Fibroblast of lung (primary cell): ENCODE measurements at places on chromosomes 4 and X. TPM values are rescaled to one million over a fixed set of nuclear protein-coding genes. Genes with fewer than 3 reads are reported as not detected.
A peak's percentile ranks its signal among the peaks of the same experiment; 100 is the strongest.

Gene ADGRG2
- under 0.01 TPM in 2 replicates for total RNA-seq

GRCh38 chrX:45768666-45769236 is 568.1 kb upstream of the DIPK2B start:
- H3K27ac ChIP-seq, result peak overlapping the region; percentile 93
- H3K4me1 ChIP-seq, result peaks cover 8% of the 10 kb centered on the region
- peak overlapping the region; percentile 84 for H3K4me3 ChIP-seq
- H3K27me3 ChIP-seq, result no peaks in the 10 kb centered on the region
- no peak for DNase-seq
- H3K36me3 ChIP-seq, result peaks cover 3% of the 10 kb centered on the region

Gene S100P
- total RNA-seq, result not detected in 2 replicates

DNA sequence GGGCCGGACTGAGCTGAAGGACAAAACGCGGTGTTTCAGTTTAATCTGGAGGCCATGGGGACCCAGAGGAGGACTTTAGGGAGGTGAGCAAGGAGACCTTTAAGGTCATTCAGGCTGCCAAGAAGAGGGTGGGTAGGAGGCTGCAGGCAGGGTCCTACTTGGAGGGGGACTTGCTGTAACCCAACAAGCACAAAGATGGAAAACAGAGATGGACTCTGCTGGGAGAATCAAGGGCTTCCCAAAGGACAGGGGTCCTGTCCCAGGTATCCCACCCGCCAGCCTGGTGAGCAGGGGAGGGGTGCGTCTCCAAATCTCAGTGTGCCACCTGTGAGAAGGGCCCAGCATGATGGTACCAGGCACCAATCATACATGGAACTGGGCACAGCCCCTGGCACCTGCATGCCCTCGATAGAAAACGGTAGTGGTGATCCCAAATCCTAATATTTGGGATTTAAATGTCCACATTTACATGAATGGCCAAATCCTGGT is 3.9 kb upstream of the HAUS3 start:
- no peak overlapping the region for H3K4me3 ChIP-seq
- H3K36me3 ChIP-seq, result peaks cover 14% of the 10 kb centered on the region

Gene TAF7L
- total RNA-seq, result 0.33 and 0.51 TPM in 2 replicates

Gene RASL11B
- total RNA-seq, result 0.26 and 2.1 TPM in 2 replicates

Gene AMBN
- total RNA-seq, result not detected in 2 replicates

- H3K36me3 ChIP-seq, result no peaks in the 10 kb centered on the region
- no peak overlapping the region for H3K27ac ChIP-seq
- H3K27me3 ChIP-seq, result no peaks in the 10 kb centered on the region
- no peak overlapping the region for H3K4me3 ChIP-seq
Observed at GRCh38 chrX:147680251-147680650, 231.5 kb upstream of the FMR1 start.

Gene KIAA1210
- total RNA-seq, result not detected in 2 replicates

Gene AFP
- under 0.01 and 0.83 TPM in 2 replicates for total RNA-seq

Gene TMPRSS11B
- not detected in 2 replicates for total RNA-seq

GRCh38 chr4:100106982-100107381 is 83.3 kb downstream of the DDIT4L start:
- no peaks in the 10 kb centered on the region for H3K4me1 ChIP-seq
- H3K27ac ChIP-seq, result no peak overlapping the region
- H3K27me3 ChIP-seq, result no peaks in the 10 kb centered on the region
- no peaks in the 10 kb centered on the region for H3K36me3 ChIP-seq
- DNase-seq, result no peak
- H3K4me3 ChIP-seq, result no peak overlapping the region

Gene GAGE2A
- total RNA-seq, result not detected in 2 replicates

Gene NUDT11
- 7.1 and 7.7 TPM in 2 replicates for total RNA-seq

DNA sequence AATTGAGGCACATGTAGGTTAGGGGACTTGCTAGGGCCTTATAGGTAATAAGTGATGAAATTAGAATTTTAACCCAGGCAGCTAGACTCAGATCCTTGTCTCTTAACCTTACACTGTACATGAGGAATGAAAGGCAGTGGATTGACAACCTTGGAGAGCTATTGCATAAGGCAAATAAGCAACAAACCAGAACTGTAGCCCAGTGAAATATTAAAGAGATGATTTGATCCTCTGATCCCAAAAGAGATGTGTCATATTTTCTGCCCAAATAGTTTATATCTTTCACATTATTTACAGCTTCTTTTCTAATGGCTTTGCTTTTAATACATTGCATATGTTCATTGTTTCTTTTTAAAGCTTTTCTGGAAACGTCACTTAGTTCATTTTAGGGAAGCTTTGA is 252.6 kb downstream of the ANK2 start:
- H3K27me3 ChIP-seq, result no peaks in the 10 kb centered on the region
- H3K27ac ChIP-seq, result no peak overlapping the region
- no peak overlapping the region for H3K4me3 ChIP-seq
- H3K4me1 ChIP-seq, result no peaks in the 10 kb centered on the region
- no peaks in the 10 kb centered on the region for H3K36me3 ChIP-seq

DNA sequence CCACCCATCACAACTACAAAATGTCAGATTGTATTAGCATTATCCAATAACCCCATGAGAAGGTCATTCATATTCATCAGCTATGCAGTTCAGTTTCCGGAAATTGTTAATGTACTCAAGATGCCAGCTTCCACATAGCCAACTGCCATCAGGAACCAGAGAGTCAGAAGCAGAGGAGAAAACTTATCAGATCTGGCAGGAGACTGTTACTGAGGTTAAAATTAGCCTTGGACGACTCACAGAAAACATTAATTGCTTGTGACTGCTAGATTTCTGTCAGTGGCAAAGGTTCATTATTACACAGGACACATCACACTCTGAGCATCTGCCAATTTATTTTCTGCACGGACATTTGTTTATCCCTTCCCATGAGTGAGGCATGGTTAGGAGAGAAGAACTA is 352.8 kb downstream of the DHRSX start:
- DNase-seq, result no peak
- H3K36me3 ChIP-seq, result no peaks in the 10 kb centered on the region
- H3K27ac ChIP-seq, result no peak overlapping the region
- no peak overlapping the region for H3K4me3 ChIP-seq

Gene TMPRSS11D
- total RNA-seq, result not detected in 2 replicates

Gene PCSK1N
- total RNA-seq, result 0.17 and 0.51 TPM in 2 replicates

DNA sequence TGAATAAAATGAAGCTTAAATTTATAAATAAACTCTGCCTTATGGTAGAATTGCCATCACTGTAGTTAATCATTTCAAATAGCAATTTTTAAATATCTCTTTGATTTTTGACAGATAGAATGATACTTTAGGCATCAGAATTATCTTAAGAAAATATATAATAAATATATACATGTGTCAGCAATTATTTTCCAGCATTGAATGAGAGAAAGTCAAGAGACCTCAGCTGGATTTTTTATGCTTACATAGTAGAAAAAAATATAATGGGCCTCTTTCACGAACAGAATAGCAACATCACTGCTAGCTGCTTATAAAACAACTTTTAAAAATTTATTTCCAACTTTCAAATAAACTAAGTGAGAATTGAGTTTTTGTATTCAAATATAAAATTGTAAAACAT is 424.0 kb upstream of the MAGEB16 start:
- no peaks in the 10 kb centered on the region for H3K36me3 ChIP-seq
- H3K4me3 ChIP-seq, result no peak overlapping the region
- no peak overlapping the region for H3K27ac ChIP-seq
- no peak for DNase-seq
- H3K4me1 ChIP-seq, result no peaks in the 10 kb centered on the region

GRCh38 chrX:53075011-53075410 is 7.2 kb upstream of the TSPYL2 start:
- H3K27ac ChIP-seq, result no peak overlapping the region
- H3K4me1 ChIP-seq, result peaks cover 3% of the 10 kb centered on the region
- peaks cover 3% of the 10 kb centered on the region for H3K36me3 ChIP-seq

DNA sequence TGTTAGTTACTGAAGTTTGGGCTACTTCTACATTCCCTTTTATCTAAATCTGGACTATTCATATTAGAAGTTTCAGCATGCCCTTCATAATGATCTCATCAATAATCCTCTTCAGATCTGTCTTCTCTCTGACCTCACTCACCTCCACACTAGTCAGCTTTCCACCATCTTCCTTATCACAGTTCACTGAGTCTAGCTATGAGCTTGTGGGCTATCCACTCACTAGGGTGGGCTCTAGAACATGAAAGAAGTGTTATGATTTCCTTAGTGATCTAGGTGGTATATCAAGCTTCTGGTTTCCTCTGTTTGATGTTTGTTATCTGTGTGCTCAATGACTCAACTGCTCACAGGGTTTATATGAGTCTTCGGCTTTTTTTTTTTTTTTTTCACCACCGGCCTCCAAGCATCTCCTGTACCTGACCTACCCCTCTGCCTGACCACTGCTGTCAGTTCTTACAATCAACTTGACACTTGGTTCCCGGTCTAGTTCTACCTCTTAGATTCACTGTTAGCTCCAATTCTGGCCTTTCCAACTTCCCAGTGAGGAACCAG is 103.1 kb downstream of the PAPSS1 start:
- H3K4me1 ChIP-seq, result peaks cover 2% of the 10 kb centered on the region
- H3K4me3 ChIP-seq, result no peak overlapping the region
- H3K27me3 ChIP-seq, result no peaks in the 10 kb centered on the region
- no peak for DNase-seq

GRCh38 chr4:81565142-81565870 is 93.6 kb upstream of the RASGEF1B start:
- no peaks in the 10 kb centered on the region for H3K27me3 ChIP-seq
- H3K27ac ChIP-seq, result no peak overlapping the region
- peak; percentile 3 for DNase-seq
- H3K4me1 ChIP-seq, result peaks cover 3% of the 10 kb centered on the region
- H3K4me3 ChIP-seq, result no peak overlapping the region
- H3K36me3 ChIP-seq, result no peaks in the 10 kb centered on the region

Gene DRP2
- under 0.01 and 0.50 TPM in 2 replicates for total RNA-seq

Gene FGG
- not detected in 2 replicates for total RNA-seq

DNA sequence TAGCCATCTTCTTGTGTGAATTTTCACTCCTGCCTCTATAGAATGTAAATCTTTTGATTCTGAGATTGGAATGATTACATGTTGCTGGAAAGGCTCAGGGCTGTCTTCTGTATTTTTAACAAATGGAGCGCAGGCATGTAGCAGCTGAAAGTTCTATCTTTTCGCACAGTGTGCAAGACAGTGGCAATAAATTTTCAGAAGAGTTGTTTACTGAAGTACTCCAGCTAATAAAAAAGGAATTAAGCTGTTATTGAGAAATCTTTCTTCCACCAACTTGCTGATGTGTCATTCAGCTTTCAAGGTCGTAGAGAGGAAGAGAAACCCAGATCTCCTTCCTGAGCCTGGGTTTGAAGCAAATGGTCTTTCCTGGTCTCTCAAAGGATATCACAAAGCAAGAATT is 122.0 kb upstream of the PUDP start:
- no peak overlapping the region for H3K4me3 ChIP-seq
- DNase-seq, result peak; percentile 45

Gene ACE2
- not detected in 2 replicates for total RNA-seq

DNA sequence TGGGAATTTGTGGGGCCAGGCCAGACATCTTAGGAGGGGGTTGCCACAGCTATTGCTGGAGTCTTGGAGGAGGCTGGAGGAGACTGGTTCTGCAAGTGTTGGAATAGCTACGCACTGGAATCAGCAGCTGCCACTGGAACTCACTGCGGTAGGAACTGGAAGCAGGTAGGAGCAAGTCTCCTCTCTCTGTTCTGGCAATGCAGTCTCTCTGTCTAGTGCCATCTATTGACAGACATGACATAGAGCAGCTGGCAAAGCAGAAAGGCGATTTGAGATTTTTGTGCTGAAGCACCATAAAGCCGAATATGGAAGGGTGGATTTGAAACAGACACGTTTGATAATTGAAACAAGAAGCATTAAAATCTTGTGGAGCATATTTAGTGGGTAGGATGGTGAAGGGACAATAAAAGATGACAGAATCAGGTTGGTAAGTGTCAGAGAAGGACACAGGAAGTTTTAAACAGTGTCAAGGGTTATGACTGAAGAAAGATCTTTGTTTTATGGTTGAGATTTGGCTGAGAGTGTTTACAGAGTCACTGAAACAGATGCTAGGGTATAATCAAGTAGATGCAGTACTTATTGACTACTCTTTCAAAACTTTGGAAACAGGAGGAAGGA is 23.5 kb upstream of the SYNPO2 start:
- peak; percentile 66 for DNase-seq
- no peaks in the 10 kb centered on the region for H3K27me3 ChIP-seq
- H3K4me3 ChIP-seq, result no peak overlapping the region

Gene USP17L30
- total RNA-seq, result not detected in 2 replicates

Gene ARMCX4
- total RNA-seq, result 3.6 and 7.6 TPM in 2 replicates

DNA sequence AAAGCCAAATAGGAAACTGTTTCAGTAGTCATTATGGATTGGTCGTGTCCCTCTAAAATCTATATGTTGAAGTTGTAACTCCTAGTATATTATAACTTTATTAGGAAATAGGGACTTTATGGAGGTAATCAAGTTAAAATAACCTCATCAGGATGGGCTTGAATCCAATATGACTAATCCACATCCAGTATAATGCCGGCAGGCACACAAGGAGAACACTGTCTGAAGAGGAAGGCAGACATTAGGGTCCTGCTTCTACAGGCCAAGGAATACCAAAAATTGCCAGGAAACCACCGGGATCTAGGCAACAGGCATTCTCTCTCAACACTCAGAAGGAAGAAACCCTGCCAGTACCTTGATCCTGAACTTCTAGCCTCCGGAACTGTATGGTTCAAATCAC is 130.3 kb downstream of the ATP10D start:
- H3K27me3 ChIP-seq, result no peaks in the 10 kb centered on the region
- H3K27ac ChIP-seq, result no peak overlapping the region

Gene SHISA3
- total RNA-seq, result 0.26 and 0.33 TPM in 2 replicates

DNA sequence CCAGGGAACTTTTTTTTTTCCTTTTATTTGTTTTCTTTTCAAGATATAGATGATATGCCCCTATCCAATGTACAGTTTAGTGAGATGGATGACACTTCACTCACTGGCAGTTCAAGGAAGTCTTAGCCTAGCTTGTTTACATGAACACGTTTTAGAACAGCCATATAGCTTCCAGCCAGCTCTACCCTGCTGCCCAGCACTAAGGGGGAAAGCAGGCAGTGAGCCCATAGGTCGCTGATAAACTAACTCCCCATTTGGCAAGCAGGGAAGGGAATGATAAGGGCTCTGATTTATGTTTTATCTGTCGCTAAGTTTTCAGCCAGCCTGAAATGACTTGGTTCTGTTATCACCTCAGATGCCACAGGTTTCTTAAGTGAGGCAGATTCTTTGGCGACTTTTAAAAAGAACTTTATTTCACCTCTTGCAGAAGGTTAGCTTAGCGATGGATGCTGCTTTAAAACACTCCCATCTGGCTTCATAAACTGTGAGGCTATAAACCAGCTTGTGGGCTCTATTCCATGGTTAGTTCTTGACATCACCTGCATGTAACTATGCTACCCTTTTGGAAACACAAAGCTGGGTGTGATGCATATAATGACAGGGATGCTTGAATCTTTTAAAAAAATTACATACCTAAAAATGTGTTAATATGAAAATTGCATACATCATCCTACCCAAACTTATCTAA is 348.4 kb downstream of the FBXO8 start:
- no peak for DNase-seq
- no peaks in the 10 kb centered on the region for H3K36me3 ChIP-seq
- H3K27ac ChIP-seq, result no peak overlapping the region
- no peak overlapping the region for H3K4me3 ChIP-seq
- no peaks in the 10 kb centered on the region for H3K4me1 ChIP-seq

GRCh38 chr4:4803216-4803911 is 56.1 kb upstream of the MSX1 start:
- no peaks in the 10 kb centered on the region for H3K36me3 ChIP-seq
- no peaks in the 10 kb centered on the region for H3K4me1 ChIP-seq
- DNase-seq, result peak; percentile 12
- H3K4me3 ChIP-seq, result no peak overlapping the region
- H3K27ac ChIP-seq, result no peak overlapping the region
- no peaks in the 10 kb centered on the region for H3K27me3 ChIP-seq

Gene VEGFC
- 49.6 and 67.2 TPM in 2 replicates for total RNA-seq
